Forelimb muscle (tissue), 1 donor: ENCODE measurements at places on chromosomes 12 and 14.

DNA sequence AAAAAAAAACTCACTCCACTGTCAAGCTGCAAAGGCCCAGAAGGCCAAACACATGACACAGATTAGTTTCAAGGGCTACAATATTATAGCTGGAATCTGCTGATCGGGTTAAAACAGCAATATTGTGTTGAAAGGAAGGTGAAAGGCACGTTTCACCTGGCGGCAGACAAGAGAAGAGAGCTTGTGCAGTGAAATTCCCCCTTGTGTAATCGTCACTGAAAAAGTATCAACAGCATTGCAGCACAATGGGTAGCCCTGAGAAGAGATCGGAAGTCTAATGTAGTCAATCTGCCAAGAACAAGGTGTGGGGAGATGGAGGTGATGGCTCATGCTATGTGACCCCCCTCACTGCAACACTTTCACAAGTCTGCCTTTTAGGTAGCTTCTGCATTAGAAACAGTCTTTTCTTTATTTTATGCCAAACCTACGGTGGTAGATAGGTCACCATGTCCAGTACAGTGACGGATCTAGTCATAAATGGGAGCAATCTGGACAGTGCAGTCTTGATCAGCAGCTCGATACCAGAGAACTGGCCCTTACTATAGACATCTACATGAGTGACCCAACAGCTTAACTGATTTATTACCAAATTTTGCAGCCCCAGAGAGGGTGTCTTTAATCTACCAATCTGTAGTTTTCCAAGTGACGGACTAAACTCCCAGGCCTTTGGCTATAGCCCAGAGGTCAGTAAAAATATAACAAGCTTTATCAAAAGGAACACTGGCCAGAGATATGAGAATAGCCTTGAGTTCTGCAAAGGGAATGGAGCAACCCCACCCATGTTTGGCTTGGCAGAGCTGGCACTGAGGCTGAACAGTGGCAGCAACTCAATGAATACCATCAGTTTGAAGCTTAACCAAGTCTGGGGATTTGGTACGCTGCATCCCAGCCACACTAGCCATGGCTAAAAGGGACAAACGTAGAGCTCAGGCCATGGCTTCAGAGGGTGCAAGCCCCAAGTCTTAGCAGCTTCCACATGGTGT is 35.4 kb downstream of the SPTSSA start:
- no peak for DNase-seq

DNA sequence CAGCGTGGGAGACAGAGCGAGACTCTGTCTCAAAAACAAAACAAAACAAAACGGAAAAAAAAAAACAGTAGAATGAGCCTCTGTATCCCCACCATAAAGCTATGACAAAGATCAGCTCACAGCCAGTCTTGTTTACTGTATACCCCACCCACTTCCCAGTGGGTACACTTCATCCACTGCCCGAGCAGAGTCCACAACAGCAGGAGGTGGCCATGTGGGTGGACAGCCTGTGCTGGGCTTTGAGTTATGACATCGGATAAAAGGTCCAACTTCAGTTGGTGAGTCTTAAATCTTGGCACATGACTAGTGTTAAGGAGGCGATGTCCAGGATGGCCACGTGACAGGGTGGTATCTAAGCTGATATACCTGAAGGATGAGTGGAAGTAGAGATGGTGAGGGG is 34.8 kb upstream of the MAPKAPK5 start:
- DNase-seq: no peak

DNA sequence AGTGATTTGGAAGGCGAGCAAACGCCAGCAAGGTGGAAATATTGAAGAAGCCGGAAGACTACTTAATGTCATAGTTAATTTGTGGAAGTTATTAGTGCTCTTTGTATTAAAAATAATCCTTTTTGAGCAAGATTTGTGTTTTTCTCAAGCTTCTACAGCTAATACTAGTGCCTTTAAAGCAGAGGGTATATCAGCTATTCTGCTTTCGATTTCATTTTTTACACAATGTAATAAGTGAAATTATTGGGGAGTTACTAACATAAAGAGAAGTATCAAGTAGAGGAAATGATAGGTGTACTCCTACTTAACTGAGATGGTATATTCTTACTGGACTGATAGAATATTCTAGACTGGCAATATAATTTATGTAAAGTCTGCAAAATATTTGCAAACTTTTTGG is 392.4 kb upstream of the DCN start:
- no peak for DNase-seq

DNA sequence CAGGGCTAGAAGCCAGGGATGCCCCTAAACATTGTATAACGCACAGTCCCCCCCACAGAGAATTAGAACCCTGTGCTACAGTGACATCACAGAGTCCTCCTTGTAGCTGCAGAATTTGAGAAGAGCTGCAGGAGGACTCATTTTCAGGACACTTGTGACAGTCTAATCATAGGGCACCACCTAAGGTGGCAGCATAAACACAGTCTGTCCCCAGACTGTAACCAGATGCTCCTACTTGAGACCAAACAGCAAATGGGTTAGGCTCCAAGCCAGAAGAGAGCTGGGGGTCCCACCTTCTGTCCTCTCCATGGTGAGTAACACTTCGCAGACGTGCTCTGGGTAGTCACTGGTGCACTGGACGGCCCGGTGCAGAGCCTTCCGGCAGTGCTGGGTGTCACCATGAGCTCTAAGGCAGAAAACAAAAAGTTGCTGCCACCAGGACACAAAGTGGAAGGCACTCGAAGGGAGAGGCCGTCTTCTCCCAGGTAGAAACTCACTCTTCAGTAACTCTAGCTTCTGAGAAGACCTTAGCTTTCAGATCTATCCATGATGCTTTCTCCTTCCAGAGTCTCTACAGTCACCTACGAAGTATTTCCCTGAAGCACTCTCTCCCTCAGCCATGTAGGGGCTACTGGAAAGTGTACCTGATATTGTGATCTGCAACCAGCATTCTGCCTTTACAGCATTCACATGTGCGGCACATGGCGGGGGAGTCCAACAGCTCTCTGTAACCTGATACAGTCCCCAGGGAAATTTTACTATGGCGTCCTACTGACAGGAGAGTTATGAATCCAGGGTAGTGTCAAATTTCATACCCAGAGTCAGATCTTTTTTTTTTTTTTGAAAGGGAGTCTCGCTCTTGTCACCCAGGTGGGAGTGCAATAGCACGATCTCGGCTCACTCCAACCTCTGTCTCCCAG is 17.1 kb downstream of the FICD start:
- no peak for DNase-seq

DNA sequence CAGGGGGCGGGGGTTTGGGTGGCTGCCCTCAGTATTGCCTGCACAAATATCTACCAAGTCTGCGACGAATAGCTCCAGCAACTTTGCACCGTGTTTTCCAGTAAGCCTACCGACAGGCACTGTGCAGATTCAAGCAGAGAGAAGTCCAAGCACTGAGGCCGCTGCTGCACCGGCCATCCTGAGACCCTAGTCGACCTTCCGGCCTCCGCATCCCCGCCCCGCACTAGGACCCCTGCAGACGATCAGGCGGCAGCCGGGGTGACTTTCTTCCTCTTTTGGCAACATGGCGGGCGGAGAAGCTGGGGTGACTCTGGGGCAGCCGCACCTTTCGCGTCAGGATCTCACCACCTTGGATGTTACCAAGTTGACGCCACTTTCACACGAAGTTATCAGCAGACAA is at the start of gene EIF2S3B:
EIF2S3B (plus strand) TSS at position 271 of the 400 bp plus-strand sequence; CDS start at position 284, 13 bp downstream.
- no peak for DNase-seq

DNA sequence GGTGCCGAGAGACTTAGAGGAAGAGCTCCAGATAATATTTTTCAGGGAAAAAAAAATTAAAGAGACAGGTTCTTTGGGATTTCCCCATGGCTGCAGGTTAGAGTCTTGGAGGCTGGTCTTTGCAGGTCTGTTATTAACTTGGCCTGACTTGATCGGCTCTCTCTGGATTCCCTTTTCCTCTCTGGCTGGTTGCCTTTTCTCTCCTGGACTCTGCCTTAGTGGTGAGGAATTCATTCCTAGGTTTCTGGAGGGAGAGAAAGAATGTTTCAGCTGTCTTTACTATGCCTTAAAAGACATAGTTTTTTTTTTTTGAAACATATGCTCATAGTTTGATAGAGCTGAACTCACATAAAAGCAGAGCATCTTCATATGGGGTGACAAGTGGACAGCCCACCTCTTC is 336.3 kb downstream of the BMP4 start:
- DNase-seq: peak; percentile 78
